ENCODE measurements at places on chromosomes 1 and 21.

- no peak for DNase-seq
Observed at GRCh38 chr1:18931730-18932129, 24.7 kb downstream of the IFFO2 start.

- no peak for DNase-seq
Observed at GRCh38 chr1:89311757-89312156, 39.1 kb upstream of the GBP5 start.

DNA sequence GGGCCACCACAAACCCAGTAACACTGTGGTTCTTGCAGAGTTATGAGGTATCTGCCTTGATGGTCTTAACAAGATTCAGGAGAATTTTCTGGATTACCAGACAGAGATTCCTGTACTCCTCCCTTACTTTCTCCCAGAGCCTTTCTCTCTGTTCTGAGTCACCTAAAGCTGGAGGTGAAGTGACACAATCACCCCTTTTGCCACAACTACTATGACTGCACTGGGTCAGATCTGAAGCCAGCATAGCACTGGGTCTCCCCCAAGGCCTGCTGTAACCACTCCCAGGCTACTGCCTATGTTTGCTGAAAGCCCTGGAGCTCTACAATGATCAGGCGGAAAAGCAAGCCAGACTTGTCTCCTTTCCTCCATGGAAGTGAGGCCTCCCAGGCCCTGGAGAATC is 156.7 kb upstream of the NEGR1 start:
- no peak for DNase-seq

DNA sequence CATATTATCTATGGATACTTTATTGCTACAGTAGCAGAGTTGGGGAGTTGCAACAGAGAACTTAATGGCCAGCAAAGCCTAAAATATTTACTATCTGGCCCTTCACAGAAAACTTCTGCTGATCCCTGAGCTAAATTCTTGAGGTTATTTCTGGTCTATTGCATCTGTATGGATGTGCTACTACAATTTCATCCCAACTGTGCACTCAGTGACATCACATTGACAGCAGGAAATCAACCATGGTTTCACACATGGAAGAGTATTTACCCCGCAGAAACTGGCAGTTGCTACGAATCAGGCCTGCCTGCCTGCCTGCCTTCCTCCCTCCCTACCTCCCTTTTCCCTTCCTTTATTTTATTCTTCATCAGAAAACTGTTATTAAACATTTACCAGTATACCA is 12.1 kb downstream of the CLCA2 start:
- DNase-seq, result no peak

- DNase-seq, result peak; percentile 50
Observed at GRCh38 chr1:220873868-220874655, 5.2 kb upstream of the HLX start.

- DNase-seq, result no peak
Observed at GRCh38 chr1:50371749-50372148, 51.5 kb downstream of the DMRTA2 start.

GRCh38 chr1:233735331-233735730 is 121.4 kb downstream of the KCNK1 start:
- no peak for DNase-seq

- DNase-seq, result peak; percentile 43
Observed at GRCh38 chr1:244833734-244834542, 1.5 kb upstream of the COX20 start.

DNA sequence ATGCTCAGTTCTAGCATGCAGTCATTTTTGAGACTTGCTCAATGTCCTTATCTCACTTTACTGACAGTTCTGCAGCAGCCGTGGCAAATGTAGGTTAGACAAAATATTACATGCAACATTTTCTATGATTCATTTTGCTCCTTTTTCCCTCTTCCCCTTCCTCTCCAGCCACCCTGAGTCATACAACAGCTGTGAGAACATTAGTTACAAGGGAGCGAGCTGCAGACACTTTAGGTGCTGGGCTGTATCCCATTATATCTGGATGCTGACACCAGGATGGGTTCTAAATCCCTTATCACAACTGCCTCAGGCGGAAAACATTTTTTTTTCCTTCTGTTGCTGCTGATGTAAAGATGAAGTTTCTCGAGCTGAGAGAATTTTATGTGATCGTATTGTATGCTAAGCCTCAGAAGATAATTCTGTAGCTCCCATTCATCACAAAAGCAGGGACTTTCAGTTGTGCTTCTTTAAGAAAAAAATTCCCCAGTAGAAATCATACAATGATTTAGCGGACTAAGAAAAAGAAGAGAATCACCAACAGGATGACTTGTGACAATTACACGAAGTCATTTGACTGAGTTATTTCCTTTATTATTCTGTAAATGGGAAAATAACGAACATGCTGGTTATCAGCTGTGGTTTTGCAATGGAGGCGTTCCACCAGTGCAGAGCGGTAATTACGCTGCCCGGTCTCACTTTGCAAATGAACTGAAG is 345.0 kb downstream of the DISC1 start:
- DNase-seq, result no peak

- no peak for DNase-seq
Observed at GRCh38 chr21:45157932-45158331, 83.6 kb downstream of the ADARB1 start.

GRCh38 chr1:28518745-28519341 is 13.0 kb downstream of the RCC1 start:
- no peak for DNase-seq

- DNase-seq, result no peak
Observed at GRCh38 chr1:64526312-64526711, 56.4 kb downstream of the CACHD1 start.

DNA sequence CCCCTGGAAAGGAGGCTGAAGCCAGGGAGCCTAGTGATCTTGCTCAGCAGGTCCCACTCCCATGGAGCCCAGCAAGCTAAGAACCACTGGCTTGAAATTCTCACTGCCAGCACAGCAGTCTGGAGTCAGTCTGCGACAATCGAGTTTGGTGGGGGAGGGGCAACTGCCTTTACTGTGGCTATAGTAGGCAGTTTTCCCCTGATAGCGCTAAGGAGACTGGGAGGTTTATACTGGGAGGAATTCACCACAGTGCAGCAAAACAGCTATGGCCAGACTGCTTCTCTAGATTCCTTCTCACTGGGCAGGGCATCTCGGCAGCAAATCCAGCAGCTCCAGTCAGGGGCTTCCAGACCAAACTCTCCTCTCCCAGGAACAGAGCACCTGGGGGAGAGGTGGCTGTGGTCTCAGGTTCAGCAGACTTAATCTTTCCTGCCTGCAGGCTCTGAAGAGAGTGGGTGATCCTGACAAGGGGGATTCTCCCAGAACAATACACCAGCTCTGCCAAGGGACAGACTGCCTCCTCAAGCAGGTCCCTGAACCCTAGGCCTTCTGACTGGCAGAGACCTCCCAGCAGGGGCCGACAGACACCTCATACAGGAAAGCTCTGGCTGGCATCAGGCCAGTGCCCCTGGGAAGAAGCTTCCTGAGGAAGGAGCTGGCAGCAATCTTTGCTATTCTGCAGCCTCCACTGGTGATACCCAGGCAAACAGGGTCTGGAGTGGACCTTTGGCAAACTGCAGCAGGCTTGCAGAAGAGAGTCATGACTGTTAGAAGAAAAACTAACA is 548.5 kb upstream of the NEGR1 start:
- no peak for DNase-seq

- no peak for DNase-seq
Observed at GRCh38 chr1:226990133-226990716, 50.1 kb downstream of the COQ8A start.

DNA sequence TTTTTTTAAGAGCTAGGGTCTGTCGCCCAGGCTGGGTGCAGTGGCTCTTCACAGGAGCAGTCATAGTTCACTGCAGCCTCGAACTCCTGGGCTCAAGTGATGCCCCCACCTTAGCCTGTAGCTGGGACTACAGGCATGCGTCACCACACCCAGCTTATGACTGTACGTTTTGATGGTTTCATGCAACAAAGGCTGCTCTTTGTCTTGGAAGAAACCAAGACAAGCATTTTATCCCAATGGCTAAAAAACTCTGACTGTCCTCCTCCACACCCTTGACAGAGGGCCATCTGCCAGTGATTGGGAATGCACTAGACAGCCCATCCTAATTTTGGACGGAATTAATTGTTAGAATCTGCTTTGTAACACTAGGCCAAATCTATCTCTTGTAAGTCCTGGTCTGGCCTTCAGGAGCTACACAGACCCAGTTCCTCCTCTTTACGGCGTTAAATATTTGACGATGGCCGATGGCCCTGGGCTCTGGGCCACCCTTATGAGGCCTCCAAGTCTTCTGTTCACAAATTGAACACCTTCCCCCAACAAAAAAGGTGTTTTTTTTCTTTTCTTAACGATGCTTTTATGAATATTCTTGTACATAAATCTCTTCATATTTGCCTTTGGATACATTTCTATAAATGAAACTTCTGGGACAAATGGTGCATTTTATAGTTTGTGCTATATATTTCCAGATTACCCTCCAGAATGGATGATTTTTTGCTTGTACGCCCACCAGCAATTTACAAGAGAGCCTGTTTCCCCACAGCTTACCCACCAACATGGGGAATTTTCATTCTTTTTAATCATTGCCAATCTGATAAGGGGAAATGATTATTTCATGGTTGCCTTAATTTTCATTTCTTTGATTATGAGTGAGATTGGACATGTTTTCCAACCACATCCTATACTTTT is 104.8 kb upstream of the SLC25A33 start:
- no peak for DNase-seq

DNA sequence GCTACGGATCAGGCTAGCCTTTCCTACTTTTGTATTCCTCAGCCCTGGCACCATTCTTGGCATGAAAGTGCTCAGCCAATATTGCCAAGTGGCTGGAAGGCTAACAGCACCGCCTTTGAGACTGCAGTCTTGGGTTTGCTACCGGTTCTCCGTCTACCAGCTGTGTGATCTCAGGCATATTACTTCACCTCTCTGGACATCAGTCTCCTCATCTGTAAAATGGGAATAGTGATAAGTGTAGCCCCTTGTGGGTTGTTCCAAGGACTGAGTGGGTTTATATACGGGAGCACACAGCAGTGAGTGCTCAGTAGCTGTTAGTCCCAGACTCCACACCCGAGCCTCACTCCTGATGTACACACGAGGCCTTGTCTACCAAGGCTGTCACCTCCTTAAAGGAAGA is 13.7 kb downstream of the TFAP2E start:
- DNase-seq, result no peak

- no peak for DNase-seq
Observed at GRCh38 chr1:112063781-112064728, 74.6 kb upstream of the KCND3 start.

DNA sequence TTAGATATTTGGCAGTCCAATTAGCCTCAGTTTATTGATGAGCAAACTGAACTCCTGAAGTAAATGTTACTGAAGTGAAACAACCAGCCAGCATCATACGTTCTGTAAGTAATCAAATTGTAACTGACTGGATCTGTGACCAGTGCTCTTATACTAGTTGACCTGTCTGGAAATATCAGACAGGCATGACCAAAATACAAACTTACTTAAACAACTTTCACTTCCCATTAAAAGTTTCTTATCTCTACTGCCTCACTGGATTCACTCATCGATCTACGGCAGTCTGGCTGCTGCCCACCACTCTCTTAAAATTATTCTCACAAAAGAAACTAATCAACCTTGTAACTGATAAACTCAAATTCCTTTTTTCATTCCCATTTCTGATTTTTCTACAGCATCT is 56.4 kb downstream of the WDR3 start:
- no peak for DNase-seq

DNA sequence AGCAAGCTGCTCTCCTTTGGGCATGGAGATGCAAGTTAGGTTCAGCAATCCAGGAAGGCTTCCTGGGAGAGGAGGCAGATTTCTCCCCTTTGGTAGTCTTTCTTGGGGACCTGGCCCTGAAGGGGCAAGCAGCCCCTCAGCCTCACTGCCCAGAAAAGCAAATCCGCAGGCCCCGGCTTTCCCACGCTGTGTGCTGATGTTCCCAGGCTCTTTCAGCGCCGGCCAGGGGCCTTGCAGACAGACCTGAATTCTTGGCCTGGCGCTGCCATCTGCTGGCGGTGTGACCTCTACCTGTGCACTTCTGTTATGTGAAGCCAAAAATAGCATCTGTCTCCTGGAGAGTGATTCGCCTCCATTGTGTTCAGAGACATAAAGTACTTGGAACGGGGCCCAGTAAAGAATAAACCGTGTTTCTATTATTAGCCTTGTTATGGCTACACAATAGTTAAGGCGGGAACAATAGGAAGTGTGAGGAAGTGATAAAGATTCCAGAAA is 64.8 kb downstream of the ALPL start:
- peak; percentile 51 for DNase-seq

DNA sequence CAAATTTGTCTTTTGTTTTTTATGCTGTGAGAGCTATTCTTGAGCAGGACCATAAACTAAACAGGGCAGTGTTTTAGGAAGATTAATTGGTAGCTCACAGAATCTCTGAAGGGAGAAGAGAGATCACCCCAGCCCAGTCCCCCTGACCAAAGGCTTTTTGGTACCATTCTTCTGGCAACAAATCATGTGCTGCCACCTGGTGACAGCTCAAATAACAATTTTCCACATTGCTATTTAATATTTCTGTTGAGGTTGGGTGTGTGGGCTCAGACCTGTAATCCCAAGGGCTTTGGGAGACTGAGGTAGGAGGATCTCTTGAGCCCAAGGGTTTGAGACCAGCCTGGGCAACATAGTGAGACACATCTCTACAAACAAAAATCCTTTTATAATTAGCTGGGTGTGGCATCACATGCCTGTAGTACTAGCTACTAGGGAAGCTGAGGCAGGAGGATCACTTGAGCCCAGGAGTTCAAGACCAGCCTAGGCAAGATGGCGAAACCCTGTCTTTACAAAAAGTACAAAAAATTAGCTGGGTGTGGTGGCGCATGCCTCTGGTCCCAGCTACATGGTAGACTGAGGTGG is 2.2 kb upstream of the TESK2 start:
- DNase-seq, result peak; percentile 58

DNA sequence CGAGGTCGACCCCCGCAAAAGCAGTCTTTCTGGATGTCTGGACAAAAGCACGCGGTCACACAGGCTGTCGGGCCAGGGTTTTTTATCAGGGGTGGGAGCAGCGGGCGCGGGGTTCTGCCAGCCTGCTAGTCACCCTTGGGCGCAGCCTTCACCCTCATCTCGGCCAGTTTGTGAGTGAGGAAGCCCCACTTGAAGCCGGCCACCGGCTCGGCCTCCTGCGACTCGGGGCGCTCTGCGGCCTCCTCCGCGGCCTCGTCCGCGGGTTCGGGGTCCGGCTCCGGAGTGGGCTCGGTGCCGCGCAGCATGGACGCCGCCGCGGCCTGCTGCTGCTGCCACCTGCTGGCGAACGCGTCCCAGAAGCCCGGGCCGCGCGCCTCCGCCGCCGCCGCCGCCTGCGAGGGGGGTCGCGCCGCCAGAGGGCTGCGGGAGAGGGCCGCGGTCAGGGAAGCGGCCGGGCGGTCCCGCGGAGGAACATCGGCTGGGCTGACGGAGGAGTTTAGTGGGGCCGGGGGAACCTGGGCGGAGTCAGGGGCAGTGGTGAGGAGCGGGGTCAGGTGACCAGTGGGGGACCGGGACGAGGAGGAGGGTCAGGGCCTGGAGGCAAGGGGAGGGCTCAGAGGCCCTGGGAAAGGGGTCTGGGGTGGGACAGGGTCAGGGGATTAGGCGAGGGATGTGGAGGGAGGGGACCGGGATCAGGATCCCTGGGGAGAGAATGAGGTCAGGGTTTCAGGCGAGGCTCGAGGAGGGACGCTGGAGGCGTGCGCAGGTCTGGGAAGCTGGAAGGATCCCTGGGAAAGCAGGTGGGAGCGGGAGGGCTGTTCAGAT is 4.5 kb downstream of the C1orf232 start:
- peak; percentile 71 for DNase-seq

- DNase-seq, result no peak
Observed at GRCh38 chr1:117511273-117511672, 94.6 kb upstream of the TENT5C start.

- DNase-seq, result no peak
Observed at GRCh38 chr1:184965944-184966860, 8.1 kb downstream of the NIBAN1 start.

All from neural crest cell (in vitro differentiated cells).